ENCODE measurements at places on chromosomes 5 and 9.

- no peak for DNase-seq
Measured at GRCh38 chr9:16074963-16075362, 522.1 kb downstream of the CCDC171 start.

- no peak for DNase-seq
Measured at GRCh38 chr5:66241136-66241825, 97.2 kb downstream of the SREK1 start.

DNA sequence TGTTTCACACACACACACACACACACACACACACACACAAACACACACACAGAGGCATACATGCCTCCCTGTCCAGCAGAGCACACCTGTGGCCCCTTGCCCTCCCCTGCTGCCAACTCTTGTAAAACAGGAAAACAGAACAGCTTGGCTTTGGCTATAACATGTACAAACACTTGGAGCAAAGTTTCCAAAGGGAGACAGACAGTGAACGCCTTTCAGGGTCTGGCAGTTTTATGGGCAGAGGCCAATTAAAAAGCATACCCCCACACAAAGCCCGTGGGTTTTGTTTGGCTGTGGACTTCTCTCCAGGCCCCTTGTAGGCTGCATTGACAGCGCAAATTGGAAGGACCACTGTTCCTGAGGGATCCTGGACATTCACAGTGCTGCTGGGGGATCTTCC is 265.6 kb downstream of the PAPPA start:
- DNase-seq = no peak

- DNase-seq = no peak
Measured at GRCh38 chr5:160306696-160307095, 5.7 kb downstream of the CCNJL start.

- DNase-seq = no peak
Measured at GRCh38 chr9:134373269-134373668, 47.0 kb downstream of the RXRA start.

DNA sequence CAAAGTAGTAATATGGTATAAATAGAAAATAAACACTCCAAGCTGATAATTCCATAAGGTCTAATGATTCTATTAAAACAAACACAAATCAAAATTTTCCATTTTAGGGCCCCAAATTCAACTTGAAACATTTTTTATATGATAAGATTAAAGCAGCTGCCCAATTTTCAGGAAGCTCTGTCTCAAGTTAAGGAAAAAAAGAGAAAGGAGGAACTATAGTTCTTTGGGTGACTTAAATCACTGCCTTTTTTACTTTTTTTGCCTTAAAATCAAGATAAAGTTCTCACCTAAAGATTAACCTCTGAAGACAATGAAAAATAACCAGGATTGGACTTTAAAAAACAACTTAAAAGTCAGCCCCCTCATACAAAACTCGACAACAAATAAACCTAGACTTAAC is 76.0 kb upstream of the IFNE start:
- DNase-seq = no peak

- no peak for DNase-seq
Measured at GRCh38 chr5:152221721-152222629, 183.1 kb downstream of the NMUR2 start.

Measured in NCI-H748 treated with DMSO at 0.1 percent for 48 hours (cell line).